ENCODE measurements at places on chromosomes 2 and 18. TPM values are rescaled to one million over a fixed set of nuclear protein-coding genes. Genes with fewer than 3 reads are reported as not detected.

NTSR2 gene
- total RNA-seq = not detected

PROKR1 gene
- total RNA-seq = not detected

CIDEA gene
- total RNA-seq = not detected

ZBTB7C gene
- 0.04 TPM for total RNA-seq

RAB6D gene
- total RNA-seq = not detected

MYO1B gene
- 89.8 TPM for total RNA-seq

KYNU gene
- total RNA-seq = 68.6 TPM

Data from HepG2 (cell line).